EH (cell line): ENCODE measurements at places on chromosomes 16 and 17.
A peak's percentile ranks its signal among the peaks of the same experiment; 100 is the strongest.

- DNase-seq, result no peak
Measured at GRCh38 chr17:29587591-29587990, 1.9 kb downstream of the GIT1 start.

- DNase-seq, result no peak
Measured at GRCh38 chr16:21719283-21719682, 55.5 kb downstream of the OTOA start.

GRCh38 chr16:89548344-89549006 is 12.0 kb upstream of the RPL13 start:
- no peak for DNase-seq

DNA sequence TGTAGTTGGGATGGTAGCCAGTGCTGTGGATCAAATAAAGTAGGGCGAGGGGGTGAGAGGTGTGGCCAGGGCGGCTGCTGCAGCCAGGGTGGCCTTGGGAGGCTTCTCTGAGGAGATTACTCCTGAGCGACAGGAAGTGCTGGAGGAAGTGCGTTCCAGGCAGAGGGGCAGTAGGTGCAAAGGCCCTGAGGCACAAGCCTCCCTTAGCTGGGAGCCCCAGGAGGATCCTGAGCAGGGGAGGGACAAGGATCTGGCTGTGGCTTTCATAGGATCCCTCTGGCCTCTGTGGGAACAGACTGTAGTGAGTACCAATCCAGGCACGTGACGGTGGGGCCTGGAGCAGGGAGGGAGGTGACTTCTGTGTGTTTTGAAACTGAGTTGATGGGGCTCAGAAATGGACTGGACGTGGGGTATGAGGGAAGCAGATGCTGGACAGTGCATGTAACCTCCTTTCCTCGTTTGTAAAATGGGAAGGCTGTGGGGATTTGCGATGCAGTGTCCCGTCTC is 2.8 kb downstream of the LLGL1 start:
- DNase-seq, result no peak

GRCh38 chr16:53094013-53094630 is 39.3 kb downstream of the CHD9 start:
- peak; percentile 18 for DNase-seq

DNA sequence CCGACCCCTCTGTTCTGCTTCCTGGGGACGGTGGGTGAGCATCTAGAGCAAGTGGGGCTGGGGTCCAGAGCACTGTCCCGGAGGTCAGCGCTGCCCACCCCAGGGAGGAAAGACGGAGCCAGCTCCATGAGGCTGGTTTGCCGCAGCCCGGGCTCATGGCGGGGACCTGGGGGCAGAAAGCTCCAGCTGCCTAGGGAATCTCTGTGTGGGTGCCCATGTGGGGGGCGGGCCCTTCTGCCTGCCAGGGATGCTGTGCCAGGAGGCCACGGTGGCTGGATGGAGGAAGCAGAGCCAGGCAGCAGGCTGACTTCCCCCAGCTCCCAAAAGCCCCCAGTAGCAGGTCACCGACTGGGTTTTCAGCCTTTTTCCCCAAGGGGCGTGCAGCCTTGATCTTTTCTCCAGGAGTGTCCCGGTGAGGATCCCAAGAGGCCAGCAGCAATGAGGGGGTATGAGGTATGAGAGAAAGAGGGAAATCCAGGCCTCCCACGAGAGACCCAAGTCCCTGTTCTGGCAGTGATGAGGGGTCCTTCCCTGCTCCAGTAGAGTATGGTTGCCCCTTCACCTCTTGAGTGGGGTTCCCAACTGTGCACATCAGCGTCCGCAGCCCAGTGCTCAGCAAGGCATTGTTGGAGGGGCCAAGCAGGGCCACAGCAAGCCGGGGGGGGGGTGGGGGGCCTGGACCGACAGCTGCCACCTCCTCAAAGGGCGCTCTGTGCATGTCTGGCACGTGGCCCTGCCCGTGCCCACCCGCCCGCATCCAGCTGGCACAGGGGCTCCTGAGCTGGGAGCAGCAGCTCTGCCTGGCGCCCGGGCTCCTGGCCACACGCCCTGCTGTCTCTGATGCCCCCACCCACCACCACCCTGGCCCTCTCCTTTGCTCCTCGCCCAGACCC is 15.6 kb upstream of the BCAR1 start:
- no peak for DNase-seq

- peak; percentile 88 for DNase-seq
Measured at GRCh38 chr17:40068917-40069750, 6.4 kb downstream of the THRA start.

GRCh38 chr16:53982631-53983042 is 278.7 kb downstream of the FTO start:
- no peak for DNase-seq

GRCh38 chr16:88649195-88649923 is 1.5 kb downstream of the CYBA start:
- DNase-seq, result no peak

DNA sequence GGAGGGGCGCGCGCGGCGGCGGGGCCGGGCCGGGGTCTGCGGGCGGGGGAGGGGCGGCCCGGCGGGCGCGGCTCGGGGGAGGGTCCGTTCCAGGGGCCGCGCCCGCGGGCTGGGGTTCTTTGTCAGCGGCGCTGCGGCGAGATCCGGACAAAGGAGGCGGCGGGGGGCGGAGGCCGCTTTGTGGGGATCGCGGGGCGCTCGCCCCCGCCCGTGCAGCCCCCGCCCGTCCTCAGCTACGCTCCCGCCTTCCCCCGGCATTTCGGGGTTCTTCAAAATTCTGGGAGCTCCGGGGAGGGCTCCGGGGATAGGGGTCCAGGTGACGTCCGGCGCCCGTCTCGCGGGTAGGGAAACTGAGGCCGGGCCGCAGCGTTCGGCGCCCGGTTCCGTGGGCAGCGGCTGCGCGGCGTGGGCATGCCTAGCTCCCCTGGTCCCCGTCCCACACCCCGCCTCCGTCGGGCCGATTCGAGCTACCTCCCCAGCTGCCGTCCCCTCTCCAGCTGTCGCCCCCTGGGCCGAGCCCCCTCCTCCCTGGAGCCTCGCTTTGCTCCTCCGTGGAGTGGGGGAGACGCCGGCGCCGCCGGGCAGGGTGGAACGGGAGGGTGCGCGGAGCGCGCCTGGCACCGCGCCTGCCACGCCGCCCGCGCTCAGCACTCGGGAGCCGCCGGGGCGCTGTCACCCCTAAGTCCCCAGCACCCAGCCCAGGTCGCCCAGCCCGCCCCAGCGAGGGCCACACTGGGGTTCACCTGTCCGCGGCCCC is 546 bp downstream of the SNN start:
- no peak for DNase-seq

- DNase-seq, result no peak
Measured at GRCh38 chr17:27085517-27085916, 208.4 kb upstream of the WSB1 start.

DNA sequence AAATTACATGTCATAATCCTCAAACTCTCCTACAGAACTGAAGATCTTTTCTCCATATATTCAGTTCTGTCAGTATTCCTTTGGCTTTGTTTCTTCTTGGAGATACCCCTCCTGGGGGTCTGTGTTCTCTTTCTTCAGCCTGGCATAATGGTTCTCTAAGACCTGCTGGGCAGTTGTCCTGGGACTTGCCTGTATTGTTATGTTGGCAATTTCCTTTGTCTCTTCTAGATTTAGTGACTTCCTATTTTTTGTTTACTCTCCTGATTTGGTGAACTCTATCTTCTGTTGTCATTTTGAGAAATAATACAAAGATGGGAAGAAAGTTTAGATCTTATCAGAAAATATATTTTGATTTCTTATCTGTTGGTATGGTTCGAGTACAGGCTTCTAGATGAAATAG is 127.8 kb downstream of the GOSR1 start:
- no peak for DNase-seq

DNA sequence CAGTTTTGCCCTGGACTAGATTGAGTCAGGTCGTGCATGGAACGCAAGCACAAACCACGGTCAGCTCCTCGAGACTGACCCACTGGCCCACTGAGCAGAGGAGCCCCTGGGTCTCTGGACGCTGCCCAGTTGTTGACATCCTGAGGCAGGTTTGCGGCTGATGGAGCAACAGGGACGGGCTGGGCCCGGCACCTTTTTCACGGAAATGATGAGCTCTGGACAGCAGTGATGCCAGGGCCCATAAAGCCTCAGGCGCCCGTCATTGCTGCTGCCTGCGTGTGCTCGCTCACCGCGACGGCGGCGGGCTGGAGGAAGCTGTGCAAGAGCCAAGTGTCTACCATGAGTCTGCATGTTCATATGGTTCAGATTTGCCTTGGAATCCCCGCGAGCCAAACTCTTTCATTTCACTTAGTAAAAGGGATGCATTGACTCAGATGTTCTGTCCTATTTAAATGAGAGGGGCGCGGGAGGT is 30.8 kb upstream of the CRISPLD2 start:
- peak; percentile 94 for DNase-seq

DNA sequence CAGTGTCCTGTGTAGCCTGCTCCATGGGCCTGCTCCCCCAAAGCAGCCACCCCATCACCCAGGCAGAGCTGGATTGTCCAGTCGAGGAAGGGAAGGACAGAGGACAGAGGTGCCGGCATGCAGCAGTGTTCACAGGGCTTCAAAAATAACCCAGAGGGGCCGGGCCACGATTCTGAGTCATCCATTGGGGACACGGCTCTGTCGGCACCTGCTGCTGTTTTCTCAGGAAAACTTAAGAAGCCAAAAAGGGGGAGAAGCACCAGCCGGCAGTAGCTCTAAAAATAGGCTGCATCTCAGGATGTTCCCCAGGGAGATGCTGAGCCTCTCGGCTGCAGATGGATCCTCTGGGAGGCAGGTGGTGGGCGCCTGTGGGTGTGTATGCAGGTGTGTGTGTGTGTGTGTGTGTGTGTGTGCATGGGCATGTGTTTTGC is 1.6 kb downstream of the CA7 start:
- no peak for DNase-seq

DNA sequence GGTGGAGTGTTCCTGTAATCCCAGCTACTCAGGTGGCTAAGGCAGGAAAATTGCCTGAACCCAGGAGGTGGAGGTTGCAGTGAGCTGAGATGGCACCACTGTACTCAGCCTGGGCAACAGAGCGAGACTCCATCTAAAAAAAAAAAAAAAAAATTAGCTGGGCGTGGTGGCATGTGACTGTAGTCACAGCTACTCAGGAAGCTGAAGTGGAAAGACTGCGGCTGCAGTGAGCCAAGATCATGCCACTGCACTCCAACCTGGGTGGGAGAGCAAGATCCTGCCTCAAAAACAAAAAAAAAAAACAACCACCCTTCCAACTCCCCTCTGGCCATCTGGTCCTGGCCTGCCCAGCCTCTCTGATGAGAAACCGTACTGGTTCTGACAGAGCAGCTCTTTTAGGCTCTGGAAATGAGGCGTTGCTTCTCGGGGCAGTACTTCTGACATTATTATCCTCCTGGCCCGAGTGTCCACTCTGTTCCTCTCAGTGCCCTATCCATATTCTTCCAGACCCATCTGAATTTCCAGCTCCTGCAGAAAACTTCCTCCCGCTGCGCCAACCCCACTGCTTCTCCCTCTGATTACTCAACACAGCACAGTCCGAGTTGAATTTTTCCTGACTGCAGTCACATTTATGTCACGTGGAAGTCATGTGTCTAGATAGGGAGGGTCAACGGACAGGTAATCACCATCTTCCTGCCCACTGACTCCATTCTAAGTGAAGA is 13.3 kb downstream of the GGA2 start:
- peak; percentile 57 for DNase-seq

GRCh38 chr16:29112755-29113347 is 128.0 kb downstream of the LAT start:
- no peak for DNase-seq

DNA sequence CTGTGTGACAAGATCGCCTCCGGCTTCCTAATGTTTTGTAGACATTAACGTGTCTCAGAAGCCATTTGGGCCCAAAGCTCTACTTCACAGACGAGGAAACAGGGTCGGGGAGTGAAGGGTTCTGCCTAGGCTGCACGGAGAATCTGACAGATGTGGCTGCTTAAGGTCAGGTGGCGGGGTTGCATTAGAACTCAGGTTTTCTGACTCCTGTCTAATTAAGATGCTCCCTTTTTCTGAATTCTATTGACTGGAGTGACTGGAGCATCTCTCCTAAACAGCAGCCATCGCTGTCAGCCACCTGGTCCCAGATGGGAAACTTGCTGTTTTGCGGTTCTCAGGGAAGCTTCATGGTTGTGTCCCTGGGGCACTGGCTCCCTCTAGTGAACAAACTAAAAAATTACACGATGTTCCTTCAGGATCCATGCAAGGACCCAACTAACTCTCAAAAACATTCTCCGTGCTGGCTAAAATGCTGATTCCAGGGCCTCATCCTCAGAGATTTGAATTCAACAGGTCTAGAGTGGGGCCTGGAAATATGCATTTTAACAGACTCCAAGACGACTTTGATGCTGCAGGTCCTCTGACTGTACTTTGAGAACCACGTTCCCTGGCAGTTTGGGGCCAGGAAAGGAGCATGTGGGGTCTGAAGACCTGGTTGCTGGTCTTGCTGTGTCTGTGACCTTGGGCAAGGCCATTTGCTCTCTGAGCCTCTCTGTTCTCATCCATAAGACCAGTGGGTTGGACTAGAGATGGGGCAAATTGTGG is 117.4 kb downstream of the IRF8 start:
- DNase-seq, result peak; percentile 65
